ENCODE measurements at places on chromosomes 5 and 9.

- no peak for DNase-seq
These were observed 90.5 kb downstream of the TLE1 start for GRCh38 chr9:81598811-81599210.

DNA sequence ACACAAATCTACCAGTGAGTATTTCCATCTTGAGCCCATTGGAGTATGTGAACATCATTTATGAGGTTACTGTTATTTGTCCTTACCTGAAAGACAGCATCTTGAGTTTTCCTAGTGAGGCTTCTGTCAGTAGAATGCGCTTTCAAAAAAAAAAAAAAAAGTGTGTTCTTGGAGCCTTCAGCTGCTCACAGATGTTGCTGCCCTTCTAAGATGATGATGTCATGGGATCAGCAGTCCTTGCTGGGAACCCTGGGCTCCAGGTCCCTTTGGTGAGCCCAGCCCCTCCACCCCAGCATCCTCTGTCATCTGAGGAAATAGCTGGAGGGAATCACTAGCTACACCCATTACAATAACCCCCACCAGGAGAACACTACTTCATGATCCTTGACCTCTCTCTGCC lies 83.3 kb downstream of the ATPSCKMT start:
- no peak for DNase-seq

DNA sequence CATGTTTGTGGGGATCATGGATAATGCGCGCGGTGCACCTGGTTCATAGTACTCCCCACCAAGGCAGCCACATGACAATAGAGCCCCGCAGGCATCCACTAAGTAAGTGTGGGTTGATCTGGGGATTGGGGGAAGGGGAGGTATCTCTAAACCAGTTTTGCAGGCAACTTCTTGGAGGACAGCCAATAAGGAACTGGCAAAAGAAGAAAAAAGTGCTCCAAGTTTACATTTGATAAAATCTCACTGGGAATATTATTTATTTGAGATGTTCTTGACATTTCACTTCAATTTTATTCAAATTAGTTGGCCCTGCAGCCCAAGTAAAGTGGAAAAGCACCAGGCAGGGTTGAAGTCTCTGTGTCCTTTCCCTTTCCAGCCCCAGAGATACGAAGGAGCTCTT lies 8.5 kb downstream of the FBP1 start:
- no peak for DNase-seq

DNA sequence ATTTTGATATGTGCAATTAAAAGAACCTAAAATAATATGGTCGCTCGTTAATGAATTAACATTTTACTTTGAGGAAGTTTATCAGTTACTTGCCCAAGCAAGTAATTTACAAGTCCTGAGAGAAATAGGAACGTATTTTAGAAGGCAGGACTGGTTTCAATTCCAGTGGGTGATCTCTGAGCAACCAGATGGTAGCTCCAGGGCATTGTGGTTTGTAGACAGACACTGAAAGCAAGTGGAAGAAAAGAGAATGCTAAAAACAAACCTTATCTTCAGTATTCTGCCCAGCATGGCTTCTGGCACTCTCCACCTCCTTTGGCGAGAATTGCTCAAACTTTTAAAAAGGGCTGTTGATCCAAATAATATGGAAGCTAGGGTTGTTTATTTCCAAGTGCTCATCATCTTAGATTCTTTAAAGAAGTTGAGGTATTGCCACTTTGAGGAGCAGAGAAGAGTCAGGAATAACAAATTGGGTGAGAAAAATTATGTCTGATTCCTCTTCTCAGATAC lies 31.8 kb upstream of the ERAP2 start:
- no peak for DNase-seq

GRCh38 chr5:7597059-7597642 lies 201.2 kb downstream of the ADCY2 start:
- no peak for DNase-seq

DNA sequence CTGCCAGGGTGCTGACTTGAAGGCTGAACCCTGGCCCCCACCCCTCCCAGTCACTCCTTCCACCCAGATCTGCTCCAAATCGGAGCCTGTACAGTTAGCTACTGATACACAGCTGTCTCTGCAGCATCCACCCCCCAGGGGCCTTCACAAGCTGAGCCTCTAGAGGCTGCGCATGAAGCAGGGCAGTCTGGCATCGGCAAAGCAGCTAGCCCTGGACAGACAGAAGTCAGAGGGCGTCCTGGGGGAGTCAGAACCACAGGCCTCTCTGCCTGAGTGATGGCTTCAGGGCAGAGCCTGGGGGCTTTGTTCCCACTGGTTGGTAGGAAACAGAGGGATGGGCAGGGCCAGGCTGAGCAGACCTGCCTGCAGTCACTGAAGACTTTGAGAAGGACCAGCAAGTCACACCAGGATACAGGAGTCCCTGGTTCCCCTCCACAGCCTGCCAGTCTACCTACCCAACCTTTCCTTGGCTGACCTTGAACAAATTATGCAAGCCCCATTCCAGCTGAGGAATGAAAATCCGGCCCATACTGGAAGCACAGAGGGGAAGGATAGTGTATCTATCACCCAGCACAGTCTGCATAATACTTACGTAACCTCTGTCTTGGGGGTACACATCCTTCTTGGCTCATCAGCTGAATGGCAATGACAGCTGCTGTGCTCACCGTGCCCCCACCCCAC lies 8.8 kb downstream of the VDAC1 start:
- DNase-seq, result no peak

- DNase-seq, result no peak
These were observed 934.3 kb upstream of the CDH10 start for GRCh38 chr5:25579111-25579510.

- no peak for DNase-seq
These were observed 109.9 kb downstream of the MEGF10 start for GRCh38 chr5:127400539-127400938.
